ENCODE measurements at places on chromosomes 6 and 20.

DNA sequence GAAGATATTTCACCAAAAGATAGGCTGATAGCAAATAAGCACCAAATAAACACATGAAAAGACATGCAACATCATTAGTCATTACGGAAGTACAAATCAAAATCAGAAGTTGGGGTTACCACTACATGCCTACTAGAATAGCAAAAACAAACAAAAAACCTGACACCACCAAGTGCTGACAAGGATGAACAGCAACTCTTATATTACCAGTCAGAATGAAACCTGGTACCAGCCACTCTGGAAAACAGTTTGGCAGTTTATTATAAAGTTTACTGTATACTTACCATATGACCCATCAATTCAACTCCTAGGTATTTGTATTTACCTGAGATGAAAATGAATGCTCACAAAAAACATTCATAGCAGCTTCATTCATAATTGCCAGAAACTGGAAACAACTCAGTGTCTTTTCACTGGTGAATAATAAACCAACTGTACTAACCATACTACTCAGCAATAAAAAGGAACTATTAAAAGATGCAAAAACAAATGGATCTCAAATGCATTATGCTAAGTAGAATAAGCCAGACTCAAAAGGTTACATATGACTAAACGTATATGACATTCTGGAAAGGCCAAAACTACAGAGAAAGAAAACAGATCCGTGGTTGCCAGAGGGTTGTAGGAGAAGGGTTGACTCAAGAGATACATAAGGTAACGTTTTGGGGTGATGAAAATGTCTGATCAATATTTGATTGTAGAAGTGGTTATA lies 33.0 kb downstream of the NUP153 start:
- no peak for DNase-seq

DNA sequence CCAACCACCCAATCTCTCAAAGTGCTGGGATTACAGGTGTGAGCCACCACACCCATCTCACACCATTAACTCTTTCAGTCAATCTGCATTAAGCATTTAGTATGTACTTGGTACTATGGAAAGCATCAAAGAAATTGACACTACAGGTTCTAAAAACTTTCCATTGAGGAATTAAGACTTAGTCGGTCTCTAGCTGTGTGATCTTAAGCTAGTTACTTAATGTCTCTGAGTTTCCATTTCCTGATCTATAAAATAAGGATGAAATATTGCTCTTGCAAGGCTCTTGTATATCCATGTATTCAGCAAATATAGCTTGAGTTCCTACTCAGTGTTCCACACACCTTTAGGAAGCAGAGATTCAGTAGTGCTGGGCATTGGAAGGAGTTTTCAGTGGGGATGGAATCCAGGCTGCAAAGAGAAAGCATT lies 48.9 kb upstream of the NCOA3 start:
- DNase-seq: no peak

DNA sequence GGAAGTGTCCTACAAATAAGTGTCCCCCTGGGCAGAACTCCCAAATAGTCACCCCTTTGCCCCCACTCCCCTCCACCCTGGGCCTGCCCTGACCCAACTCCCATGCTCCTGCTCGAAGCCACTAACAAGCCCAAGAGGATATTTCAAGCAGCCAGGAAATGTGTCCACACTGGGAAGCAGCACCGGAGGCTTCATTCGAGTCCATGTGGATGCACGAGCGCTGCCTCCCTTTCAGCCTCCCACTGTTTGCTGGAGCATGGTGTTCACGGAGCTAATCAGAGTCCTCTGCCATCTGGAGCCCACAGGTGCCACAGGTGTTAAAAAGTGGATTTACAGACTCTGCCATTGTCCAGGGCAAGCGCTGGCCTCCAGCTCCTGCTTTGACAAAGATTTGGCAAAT lies 177.6 kb downstream of the TTLL2 start:
- no peak for DNase-seq

GRCh38 chr20:50146732-50147662 lies 6.5 kb downstream of the PEDS1 start:
- DNase-seq: no peak

DNA sequence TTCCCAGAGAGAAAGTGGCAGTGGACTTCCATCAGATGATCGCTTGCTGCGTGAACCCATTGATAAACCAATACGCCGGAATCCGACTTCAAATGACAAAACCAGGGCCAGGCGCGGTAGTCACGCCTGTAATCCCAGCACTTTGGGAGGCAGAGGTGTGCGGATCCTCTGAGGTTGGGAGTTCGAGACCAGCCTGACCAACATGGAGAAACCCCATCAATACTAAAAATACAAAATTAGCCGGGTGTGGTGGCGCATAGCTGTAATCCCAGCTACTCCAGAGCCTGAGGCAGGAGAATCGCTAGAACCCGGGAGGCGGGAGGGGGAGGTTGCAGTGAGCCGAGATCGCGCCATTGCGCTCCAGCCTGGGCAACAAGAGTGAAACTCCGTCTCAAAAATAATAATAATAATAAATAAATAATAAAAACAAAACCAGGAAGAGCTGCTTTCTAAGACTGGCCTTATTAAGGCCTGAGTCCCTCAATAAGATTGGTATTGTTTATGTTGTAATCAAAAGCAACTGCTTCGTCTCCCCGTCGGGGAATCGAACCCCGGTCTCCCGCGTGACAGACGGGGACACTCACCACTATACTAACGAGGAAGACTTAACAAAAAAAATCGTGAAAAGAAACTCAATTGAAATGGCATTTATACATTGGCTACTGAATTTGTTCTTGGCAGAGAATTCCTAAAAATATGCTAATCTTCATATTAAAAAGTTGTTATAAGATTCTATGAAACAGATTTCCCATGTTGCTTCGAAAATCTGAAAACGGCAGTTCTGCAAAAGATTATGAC lies 110.2 kb upstream of the ZNF184 start:
- DNase-seq: peak; percentile 18

GRCh38 chr6:167306401-167306998 lies 15.4 kb downstream of the UNC93A start:
- no peak for DNase-seq

GRCh38 chr6:156881687-156882629 lies 104.8 kb downstream of the ARID1B start:
- DNase-seq: no peak

DNA sequence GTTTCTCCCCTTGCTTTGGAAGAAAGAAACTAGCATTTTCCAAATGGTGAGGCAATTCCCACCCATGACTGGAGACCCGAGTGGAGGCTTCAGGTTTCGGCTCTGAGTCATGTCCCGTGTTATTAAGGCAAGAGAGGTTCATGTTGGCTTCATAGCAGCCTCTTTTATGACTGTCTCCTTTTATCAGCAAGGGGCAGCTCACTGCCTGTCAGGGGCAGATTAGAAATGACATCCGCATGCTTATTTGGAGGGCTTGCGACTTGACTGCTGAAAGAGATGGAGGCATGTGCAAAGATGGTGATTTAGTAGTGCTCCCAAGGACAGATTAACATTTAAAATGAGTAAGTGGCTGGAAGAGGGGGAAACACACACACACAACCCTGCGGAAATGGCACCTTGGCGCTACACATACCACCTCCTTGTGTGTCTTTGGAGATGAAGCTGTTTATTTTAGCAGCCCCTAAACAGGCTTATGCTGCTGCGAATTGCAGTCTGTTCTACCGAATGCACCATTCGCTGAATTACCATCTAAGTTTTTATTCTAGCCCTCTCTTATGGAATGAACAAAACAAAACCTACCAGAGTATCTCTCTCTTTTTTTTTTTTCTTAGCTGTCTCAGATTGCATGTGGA lies 52.1 kb upstream of the VSTM2L start:
- DNase-seq: no peak

GRCh38 chr20:60269573-60270162 lies 311.4 kb downstream of the CDH26 start:
- DNase-seq: no peak

DNA sequence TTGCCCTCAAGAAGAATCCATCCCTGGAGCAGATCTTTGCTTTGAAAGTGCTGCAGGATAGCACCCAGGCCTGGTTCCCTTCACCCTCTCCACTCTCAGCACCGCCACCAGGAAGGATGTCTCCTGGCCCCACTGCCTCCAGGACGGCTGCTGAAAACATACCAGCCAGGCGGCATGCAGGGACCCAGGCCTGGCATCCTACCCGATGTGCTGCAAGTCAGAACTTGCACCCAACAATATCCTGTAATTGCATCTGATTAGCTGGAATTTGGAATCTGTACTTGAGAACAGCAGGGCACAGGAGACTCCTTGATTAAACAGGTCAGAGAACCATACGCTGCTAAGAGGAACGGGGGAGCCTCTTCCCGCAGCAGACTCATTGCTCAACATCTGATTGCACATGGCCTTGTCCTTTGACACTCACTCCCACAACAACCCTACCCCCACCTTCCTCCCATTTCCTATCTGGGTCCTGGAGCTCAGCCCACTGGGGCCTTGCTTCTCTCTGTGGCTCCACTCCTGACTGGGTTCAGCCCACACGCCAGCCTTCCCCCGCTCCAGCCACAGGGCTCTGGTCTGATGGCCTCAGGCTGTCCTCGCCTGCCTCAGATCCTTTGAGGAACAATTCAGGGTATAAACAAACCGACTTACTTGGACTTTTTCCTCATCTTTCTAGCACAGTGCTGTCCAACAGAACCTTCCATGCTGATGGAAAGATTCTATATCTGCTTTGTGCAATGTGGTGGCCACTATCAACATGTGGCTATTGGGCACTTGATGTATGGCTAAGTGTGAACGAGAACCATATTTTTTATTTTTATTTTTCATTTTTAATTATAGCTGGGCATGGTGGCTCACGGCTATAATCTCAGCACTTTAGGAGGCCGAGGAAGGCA lies 78.0 kb downstream of the FGD2 start:
- no peak for DNase-seq

DNA sequence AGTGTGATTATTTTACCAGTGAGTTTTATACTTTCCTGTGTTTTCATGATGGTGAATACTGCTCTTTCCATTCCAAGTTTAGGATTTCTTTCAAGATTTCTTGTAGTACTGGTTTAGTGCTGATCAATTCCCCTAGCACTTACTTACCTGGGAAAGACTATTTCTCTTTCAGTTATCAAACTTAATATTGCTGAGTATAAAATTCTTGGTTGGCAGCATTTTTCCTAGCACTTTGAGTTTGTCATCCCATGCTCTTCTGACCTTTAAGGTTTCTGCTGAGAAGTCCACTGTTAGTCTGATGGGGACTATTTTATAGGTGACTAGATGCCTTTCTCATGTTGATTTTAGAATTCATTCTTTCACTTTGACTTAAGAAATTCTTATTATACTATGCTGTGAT lies 842.8 kb upstream of the CITED2 start:
- DNase-seq: no peak

DNA sequence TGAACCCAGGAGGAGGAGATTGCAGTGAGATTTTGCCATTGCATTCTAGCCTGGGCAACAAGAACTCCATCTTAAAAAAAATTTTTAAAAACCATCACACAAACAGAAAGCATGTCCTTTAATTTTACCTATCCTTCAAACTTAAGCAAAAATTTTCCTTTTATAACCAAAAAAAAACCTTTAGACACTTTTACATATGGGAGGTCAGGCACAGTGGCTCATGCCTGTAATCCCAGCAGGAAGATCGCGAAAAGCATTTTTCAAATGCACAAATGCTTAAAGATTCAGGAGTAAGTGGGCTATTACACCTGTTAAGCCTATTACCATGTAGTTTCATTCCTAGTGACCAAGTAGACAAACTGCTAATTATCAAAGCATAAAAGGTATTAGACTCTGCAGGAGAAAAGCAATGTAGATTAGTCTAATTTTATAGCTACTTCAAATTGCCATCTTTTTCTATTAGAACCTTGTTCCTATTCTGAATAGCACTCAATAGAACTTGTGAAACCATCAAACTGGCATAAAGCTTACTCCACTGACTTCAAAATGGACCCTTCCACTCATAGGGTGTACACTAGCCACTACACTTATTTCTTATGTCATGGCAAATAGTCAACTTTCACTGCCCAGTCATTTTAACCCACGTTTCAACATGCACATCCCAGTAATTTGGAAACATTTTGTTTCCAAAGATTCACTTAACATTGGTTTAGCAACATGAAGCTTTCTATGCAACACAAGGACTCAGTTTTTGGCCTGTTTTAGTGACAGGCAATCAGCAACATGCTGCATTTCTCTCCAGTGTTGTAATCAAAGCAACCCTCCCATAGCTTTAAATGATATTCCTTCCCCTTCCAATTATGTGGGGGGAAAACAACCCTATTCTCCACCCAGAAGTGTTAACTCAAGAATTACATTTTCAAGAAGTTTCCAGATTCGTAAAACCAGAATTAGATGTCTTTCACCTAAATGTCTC lies 4.0 kb downstream of the EEF1A1 start:
- no peak for DNase-seq

DNA sequence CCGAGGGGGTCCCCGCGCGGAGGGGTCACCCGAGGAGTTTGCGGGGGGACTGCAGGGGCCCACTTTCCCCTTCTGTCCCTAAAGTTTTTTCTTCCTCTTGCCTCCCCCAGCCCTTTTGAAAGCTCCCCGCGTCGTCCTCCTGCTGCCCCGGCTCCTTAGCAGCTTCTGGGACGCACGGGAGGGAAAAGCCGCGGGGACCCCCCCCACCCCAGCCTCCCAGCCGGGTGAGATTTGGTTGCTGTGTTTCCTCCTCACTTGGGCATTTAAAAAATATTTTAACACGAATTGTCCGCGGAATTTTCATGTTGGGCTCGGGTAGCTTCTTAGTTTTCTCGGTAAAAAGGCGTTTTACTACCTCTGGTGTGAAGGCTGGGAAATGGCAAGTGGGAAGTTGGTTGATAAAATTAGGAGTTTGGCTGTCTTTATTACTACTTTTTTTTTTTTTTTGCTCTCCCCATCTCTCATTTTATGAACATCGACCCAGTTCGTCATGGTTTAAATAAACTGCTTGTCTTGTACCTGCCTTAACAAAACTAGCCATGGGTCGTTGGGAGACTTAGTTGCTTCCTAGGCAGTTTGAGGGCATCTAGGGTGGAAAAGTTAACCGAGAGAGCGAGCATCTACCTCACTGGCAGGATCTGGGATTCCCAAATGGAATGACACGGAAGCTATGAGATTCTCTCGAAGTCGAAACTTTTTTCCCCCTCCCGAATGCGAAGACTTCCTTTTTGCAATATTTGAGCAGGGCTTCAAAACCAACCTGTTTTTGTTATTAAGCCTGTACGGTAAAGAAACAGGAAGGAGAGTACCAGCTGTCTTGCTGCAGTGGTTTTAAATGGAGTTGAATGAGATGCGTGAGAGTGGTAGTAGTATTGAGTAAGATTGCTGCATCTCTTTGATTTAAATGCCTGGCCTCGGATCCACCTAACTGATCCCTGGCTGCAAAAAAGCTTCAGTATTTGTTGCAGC lies 868 bp downstream of the NCOA3 start:
- no peak for DNase-seq

GRCh38 chr6:140567466-140567865 lies 1193.0 kb upstream of the CITED2 start:
- DNase-seq: no peak

DNA sequence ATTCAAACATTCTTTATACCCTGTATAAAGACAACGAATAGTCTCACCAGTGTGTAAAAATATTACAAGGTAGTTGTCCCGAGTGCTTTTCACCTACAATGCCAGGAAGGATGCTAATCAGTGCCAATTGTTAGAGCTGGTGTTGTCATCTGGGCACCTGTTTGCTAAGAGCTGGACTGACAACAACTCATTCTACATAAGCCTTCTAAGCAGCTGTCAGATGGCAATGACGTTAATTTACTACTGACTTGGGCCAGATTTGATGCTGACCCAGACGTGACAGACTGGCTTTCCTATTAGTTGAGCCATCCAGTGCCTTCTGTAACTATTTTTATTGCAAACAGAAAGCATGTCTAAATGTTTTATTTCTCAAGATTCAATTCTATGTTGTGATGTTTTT lies 355.2 kb downstream of the ADGRB3 start:
- peak; percentile 37 for DNase-seq
